B cell (primary cell): ENCODE measurements at places on chromosomes 13 and 19. TPM values are rescaled to one million over a fixed set of nuclear protein-coding genes. Genes with fewer than 3 reads are reported as not detected.

DIRAS1 gene
- 22.0 and 23.7 TPM in 2 replicates for total RNA-seq

DNA sequence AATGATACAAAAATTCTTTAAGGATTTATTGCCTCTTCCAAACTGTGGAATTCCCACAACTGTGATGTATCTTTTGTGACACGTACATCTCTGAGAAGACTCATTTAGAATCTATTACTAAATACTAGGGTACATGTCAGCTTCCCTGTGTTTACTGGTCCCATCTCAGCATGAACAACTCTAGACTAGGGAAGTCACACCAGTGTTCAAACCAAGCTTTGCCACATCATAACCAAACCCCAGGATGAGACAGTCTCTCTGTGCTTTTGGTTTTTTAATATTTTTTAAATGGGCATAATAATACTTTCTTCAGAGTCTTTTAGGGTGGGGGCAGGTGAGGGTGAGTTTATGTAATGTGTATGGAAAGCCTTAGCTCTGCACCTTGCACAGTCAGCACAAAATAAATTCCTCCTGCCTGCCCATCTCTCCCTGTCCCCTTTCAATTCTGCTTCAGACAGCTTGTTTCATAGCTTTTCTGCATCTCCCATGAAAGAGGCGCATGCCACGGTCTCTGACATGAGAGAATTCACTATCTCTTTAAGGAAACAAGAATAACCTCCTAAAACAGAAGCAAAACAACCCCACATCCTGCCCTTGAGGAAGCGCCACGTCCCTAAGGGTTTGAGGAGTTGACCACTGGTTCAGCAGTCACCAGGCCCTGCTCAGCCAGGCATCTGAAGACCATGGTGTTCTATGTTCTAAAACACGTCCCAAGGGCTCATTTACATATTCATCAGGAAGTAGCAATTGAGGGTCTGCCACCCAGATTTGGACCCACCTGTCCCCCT is 174.5 kb downstream of the USP12 start:
- no peak overlapping the region for H3K4me3 ChIP-seq
- peak overlapping the region; percentile 48 for H3K27ac ChIP-seq
- H3K36me3 ChIP-seq: no peaks in the 10 kb centered on the region
- H3K4me1 ChIP-seq: peaks cover 45% of the 10 kb centered on the region
- DNase-seq: peak; percentile 43
- H3K27me3 ChIP-seq: no peaks in the 10 kb centered on the region

GRCh38 chr13:76813000-76813691 is 73.1 kb downstream of the KCTD12 start:
- H3K36me3 ChIP-seq: no peaks in the 10 kb centered on the region
- no peaks in the 10 kb centered on the region for H3K27me3 ChIP-seq
- no peaks in the 10 kb centered on the region for H3K4me1 ChIP-seq

DNA sequence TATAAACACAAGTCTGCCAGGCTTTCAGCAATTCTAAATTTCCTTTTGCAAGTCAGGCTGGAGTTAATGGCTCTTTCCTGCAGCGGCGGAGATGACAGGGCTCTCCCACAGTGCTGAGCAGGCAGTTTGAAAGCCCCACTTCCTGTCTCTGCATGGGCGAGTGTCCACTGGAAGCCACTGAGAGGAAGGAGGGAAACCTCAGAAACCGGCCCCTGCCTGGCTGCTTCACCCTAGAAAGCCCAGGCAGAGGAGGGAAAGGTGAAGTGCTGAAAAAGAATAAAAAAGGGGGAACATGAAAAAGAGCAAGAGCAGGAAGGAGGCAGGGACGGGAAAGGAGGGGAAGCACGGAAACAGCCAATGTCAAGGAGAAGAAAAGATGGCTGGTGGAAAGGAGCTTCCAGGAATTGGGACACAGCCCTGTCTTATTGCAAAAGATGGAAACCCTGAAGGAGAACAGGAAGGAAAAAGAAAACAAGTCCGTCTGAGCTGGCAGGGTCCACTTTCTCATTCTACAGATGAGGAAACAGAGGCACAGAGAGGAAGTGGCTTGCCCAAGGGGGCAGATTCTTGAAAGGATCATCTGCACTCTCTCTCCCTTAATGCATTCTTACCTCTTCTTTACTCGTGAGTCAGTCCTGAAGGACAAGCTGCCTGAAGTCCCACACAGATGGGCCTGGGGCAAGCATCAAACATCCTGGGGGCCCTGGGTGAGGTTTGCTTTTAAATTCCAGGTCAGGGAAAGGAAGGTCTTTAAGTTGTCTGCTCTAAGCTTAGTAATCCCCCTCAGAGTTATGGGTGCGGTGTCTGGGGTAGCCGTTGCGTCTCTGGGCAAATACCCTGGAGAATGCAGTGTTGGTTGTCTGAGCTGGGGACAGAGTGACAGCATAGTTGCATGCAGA is 38.8 kb upstream of the ALOX5AP start:
- no peaks in the 10 kb centered on the region for H3K27me3 ChIP-seq
- no peaks in the 10 kb centered on the region for H3K36me3 ChIP-seq
- H3K4me3 ChIP-seq: no peak overlapping the region
- no peak for DNase-seq
- H3K4me1 ChIP-seq: peaks cover 12% of the 10 kb centered on the region

- H3K27me3 ChIP-seq: peaks cover 8% of the 10 kb centered on the region
- no peaks in the 10 kb centered on the region for H3K36me3 ChIP-seq
- no peaks in the 10 kb centered on the region for H3K4me1 ChIP-seq
- H3K27ac ChIP-seq: no peak overlapping the region
These were observed 23.1 kb upstream of the TNFRSF19 start for GRCh38 chr13:23547000-23547590.

ZNF317 gene
- 60.6 and 65.2 TPM in 2 replicates for total RNA-seq

NLRP11 gene
- total RNA-seq: 0.12 TPM in 1 of 2 replicates, not detected in the other

TNFSF9 gene
- 11.7 TPM in 2 replicates for total RNA-seq

DNA sequence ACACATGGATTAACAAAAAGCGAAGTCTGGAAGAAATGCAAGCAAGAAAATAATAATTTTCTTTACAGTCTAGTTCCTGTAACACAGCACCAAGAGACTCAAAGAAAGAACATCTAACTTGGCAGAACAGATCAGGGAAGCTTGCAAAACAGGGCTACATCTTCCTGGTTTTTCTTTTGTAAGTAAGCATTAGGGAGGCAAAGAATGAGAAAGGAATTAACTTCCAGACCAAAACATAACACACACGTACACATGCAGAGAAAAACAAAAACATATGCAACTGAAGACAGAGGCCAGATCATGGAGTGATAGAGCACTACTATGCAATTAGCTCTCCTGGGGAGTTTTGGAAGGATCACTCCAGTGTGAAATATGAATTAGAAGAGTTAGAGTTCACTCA is 120.5 kb downstream of the DIAPH3 start:
- no peaks in the 10 kb centered on the region for H3K27me3 ChIP-seq
- no peak for DNase-seq
- H3K4me1 ChIP-seq: no peaks in the 10 kb centered on the region
- no peaks in the 10 kb centered on the region for H3K36me3 ChIP-seq

ZNF181 gene
- 13.6 and 13.8 TPM in 2 replicates for total RNA-seq

DNA sequence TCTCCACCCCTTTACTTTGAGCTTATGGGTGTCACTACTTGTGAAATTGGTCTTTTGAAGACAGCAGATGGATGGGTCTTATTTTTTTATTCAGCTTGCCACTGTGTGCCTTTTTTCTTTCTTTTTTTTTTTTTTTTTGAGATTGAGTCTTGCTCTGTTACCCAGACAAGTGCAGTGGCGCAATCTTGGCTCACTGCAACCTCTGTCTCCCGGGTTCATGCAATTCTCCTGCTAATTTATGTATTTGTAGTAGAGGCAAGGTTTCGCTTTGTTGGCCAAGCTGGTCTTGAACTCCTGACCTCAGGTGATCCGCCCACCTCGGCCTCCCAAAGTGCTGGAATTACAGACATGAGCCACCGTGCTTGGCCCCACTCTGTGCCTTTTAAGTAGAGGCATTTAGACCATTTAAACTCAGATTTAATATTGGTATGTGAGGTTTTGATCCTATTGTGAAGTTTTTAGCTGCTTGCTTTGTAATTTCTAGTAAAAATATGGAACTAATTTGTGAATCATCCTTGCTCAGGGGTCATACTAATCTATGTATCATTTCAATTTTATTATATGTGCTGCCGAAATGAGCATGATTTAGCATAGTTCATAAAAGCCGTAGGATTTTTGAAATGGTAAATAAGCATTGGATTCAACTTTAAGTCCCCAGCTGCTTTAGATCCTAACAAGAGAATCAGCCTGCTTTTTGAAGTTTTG is 584.5 kb downstream of the SLITRK1 start:
- no peak overlapping the region for H3K27ac ChIP-seq
- H3K27me3 ChIP-seq: no peaks in the 10 kb centered on the region
- H3K4me3 ChIP-seq: no peak overlapping the region
- no peaks in the 10 kb centered on the region for H3K4me1 ChIP-seq

DNA sequence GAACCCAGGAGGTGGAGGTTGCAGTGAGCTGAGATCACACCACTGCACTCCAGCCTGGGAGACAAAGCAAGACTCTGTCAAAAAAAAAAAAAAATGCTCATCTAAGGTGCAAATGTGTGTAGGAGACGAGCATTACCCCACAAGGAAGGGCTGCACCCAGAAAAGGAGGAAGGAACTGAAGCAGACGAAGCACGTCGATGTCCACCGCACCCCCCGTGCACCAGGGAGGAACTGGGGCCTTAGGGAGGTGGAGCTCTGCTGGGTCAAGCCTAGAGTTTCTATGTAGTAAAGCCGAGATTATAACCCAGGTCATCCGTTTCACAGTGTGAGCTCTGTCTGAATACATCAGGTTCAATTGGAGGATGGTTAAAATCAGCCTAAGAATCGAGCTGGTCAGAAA is 1.1 kb downstream of the VSTM1 start:
- no peak for DNase-seq
- no peaks in the 10 kb centered on the region for H3K36me3 ChIP-seq
- no peaks in the 10 kb centered on the region for H3K27me3 ChIP-seq
- no peak overlapping the region for H3K27ac ChIP-seq

ENOX1 gene
- total RNA-seq: not detected in 2 replicates

- no peak overlapping the region for H3K4me3 ChIP-seq
- no peak for DNase-seq
- H3K27ac ChIP-seq: no peak overlapping the region
- H3K27me3 ChIP-seq: no peaks in the 10 kb centered on the region
- H3K36me3 ChIP-seq: no peaks in the 10 kb centered on the region
- peaks cover 16% of the 10 kb centered on the region for H3K4me1 ChIP-seq
These were observed 1436.4 kb downstream of the UQCRFS1 start for GRCh38 chr19:27776524-27776923.

LILRB5 gene
- 0.05 and 0.17 TPM in 2 replicates for total RNA-seq

S1PR4 gene
- 129 TPM in 2 replicates for total RNA-seq

DNA sequence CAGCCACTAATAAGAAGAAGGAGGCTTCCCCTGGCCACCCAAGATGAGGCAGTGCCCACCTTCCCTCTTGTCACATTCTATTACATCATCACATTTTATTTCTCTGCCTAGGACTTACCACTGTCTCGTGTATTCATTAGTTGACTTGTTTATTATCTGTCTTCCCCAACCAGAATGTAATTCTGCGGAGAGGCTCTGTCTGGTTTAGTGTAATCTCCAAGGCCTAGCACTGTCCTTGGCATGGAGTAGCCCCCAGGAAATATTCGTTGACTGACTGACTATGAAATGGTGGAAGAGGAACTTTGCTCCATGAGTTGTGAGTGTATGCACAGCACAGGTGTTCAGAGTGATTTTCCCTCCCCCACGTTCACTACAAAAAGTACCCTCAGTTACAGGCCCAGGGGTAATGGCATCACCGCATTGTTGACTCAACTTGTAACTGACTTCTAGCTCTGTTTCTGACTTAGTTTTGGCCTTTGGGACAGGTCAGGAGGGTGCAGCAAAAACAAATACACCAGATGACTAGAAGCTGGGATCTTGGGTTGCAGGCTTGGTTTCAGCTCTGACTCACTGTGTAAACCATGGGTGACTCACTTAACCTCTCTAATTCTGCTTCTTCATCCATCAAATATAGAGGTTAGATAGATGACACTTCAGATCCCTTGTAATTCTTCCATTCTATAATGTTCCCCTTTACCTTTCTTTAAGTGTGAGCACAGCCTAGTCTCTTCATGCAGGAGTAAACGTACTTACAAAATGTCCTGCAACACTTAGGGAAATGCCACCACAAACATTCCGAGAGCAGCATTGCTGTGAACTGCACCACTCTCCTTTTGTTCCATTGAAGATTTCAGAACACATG is 229.7 kb downstream of the KCNRG start:
- no peak overlapping the region for H3K4me3 ChIP-seq
- peaks cover 7% of the 10 kb centered on the region for H3K4me1 ChIP-seq
- H3K27ac ChIP-seq: no peak overlapping the region
- no peak for DNase-seq
- no peaks in the 10 kb centered on the region for H3K27me3 ChIP-seq

DNA sequence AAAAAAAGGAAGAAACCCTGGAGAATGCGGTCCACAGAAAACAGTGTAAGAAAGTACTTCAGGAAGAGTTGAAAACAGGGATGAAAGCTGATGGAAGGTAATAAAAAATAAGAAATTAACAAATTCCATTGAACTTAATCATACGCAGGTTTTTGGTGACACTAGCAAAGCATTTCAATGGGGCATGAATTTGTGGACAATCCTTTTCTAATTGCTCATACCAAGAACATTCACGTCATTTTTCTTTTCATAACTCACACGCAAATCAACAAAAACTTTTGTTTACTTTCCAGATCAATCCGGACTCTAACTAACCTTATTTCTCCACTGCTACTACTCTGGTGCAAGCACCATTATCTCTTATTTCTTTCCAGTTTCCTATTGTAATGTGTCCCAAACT is 1195.0 kb downstream of the SLITRK5 start:
- DNase-seq: no peak
- H3K27me3 ChIP-seq: no peaks in the 10 kb centered on the region
- H3K36me3 ChIP-seq: no peaks in the 10 kb centered on the region
- H3K4me1 ChIP-seq: no peaks in the 10 kb centered on the region
- H3K27ac ChIP-seq: no peak overlapping the region
- H3K4me3 ChIP-seq: no peak overlapping the region

KIR3DL2 gene
- total RNA-seq: 0.17 TPM in 1 of 2 replicates, not detected in the other

- no peak overlapping the region for H3K27ac ChIP-seq
- H3K36me3 ChIP-seq: no peaks in the 10 kb centered on the region
- peak; percentile 4 for DNase-seq
- no peak overlapping the region for H3K4me3 ChIP-seq
- peaks cover 3% of the 10 kb centered on the region for H3K4me1 ChIP-seq
- H3K27me3 ChIP-seq: no peaks in the 10 kb centered on the region
These were observed 21.7 kb downstream of the PRKCSH start for GRCh38 chr19:11457115-11457514.

DNA sequence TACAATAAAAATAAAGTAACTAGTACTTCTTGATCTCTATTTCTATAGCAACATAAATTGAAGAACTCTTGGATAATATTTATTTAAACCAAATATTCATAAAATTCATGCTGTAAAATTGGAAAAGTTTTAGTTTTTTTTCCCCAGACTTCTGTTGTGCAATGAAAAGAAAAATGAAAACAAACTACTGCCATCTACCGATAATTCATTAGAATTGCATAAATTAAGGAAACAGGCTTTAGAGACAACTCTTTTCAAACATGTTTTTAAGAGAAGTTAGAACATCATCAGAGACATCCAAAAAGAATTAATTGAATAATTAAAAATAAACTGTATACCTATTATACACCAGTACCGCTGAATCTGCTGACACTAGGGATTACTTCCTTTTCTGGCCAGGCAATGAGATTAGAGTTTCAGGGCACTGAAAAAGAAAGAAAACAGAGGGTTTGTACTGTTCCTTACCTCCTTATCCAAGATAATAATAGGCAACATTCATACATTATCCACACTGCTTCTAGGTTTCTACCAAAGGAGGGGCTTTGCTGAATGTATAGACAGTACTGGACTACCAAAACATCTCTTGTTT is 4.9 kb downstream of the CCDC122 start:
- no peaks in the 10 kb centered on the region for H3K27me3 ChIP-seq
- peak; percentile 41 for DNase-seq
- peaks cover 15% of the 10 kb centered on the region for H3K4me1 ChIP-seq
